Caki2 (cell line): ENCODE measurements at places on chromosomes 2 and 18. TPM values are rescaled to one million over a fixed set of nuclear protein-coding genes. Genes with fewer than 3 reads are reported as not detected.

- DNase-seq = no peak
These were observed 17.6 kb downstream of the ACSL3 start for GRCh38 chr2:222878301-222878876.

Gene NDUFB3
- total RNA-seq = 210 and 256 TPM in 2 replicates

DNA sequence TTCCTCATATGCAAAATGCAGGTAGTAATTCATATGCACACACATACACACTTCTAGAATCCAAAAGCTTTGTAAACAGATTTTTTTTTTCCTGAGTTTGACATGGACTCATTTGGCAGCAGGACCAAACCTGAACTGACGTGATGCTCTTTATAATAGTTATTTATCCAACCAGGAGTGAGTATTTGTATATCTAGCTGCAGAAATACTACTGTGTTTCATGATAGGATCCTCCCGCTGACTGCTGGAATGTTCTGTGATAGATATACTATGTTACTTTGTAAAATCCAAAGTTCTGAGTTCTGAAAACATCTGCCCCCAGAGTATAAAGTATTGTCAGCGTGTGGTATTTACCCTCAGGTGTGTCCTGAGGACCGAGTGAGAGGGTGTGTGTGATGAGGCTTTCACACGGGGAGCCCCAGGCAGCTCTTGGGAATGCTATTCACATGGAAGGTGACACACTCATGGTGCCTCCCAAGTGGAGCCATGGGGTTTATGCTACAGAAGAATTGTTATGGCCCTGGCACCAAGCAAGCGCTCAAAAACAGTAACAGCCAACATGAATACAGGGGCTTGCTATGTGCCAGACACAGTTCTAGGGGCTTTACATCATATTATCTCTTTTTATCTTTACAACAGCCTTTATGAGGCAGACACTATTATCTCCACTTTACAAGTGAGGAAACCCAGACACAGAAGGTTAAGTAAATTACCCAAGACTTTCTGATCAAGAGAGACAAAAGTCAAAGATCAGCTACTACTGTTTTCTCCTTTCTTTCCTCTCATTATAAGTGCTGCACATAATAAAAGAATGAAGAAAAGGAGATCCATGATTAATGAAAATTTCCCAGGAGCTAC lies 16.7 kb upstream of the TXNDC2 start:
- DNase-seq = peak; percentile 18

Gene PCARE
- not detected in 2 replicates for total RNA-seq

- DNase-seq = no peak
These were observed 106.7 kb downstream of the ACKR3 start for GRCh38 chr2:236676136-236676873.

DNA sequence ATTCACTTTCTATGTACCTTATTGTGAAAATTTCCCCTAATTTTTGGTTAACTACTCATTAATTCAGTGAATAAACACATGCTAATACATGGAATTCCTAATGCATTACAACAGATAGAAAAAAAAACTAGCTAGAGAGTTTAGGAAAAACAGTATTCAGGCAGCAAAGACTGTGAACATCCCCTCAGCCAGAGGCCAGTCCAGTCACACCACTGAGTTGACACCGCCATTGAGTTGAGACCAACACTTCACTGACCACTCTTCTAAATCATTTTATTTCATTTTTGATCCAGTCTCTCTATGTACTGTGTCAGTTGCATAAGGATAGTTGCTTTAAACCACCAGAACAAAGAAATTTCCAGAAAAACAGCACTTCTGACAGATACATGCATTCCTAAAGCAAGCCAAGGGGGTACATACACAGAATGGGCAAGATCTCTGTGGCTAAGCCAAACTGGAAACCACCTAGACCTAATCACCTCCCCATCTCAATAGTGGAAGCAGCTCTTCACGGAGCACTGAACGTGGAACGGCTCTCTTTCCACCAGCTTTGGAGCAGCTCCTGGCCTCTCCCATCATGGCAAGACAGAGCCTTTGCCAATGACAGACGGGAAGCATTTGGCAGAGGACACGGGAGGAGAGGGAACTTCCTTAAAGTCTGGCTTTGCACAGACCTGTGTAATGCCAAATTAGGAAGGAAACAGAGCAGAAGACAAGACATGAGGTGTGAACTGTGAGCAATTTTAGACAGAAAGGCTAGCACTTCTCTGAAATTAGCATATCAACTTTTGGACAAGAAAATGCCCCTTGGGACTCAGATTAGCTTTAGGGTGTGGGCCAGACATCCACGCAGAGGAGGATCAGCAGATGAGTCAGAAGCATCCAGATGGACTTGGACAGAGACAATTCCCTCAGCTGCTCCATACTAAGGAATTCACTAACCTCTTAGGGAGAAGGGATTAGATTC lies 36.4 kb downstream of the CACNB4 start:
- DNase-seq = no peak

Gene RPL37A
- 1,019 and 1,358 TPM in 2 replicates for total RNA-seq

GRCh38 chr2:9623151-9623550 lies 7.6 kb downstream of the YWHAQ start:
- DNase-seq = no peak
